ENCODE measurements at places on chromosomes 3 and 15.

- DNase-seq: no peak
Measured at GRCh38 chr3:27573780-27574437, 89.7 kb upstream of the SLC4A7 start.

DNA sequence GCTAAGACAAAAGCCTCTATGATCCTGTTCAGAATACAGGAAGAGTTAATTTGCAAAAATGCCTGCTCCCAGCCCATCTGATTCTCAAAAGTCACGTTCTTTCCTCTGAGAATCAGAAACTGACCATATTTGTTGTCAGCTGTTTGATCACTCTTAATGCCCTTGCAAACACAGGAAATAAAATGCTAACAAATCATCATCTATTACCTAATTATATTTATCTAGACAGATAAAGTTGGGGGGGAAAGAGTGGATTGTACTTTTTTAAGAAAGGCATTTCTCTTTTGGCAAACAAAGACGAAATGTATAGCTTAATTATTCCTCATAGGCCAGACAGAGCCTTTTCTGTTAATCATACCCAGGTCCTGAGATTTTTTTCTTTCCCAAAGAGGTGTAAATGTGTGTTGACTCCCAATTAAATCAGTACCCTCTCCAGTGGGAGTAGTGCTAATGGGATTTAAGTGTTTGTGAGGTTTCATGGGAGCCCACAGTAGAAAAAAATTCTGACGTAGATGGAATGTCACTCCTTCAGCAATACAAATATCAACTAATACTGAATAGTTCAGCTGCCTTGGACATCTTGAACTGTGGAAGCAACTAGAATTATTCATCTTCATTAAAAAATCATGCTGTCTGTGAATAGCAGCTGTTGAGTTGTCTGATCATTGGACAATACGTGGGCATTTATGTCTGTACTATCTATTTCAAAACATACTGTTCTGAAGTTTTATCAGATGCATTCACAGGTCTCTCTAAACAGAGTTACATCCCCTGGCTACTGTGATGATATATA, 22.5 kb upstream of the BNIP2 start:
- DNase-seq: no peak

- no peak for DNase-seq
Measured at GRCh38 chr3:89380016-89380415, 272.6 kb downstream of the EPHA3 start.

GRCh38 chr3:192825216-192825615, 92.4 kb downstream of the MB21D2 start:
- no peak for DNase-seq

- no peak for DNase-seq
Measured at GRCh38 chr3:32855350-32855953, 37.7 kb downstream of the TRIM71 start.

GRCh38 chr3:177124882-177125281, 72.4 kb downstream of the TBL1XR1 start:
- DNase-seq: no peak

GRCh38 chr3:150128126-150128525, 157.4 kb upstream of the PFN2 start:
- no peak for DNase-seq

GRCh38 chr3:134312873-134313846, 61.1 kb downstream of the AMOTL2 start:
- no peak for DNase-seq

GRCh38 chr3:151675858-151676615, 57.7 kb upstream of the AADACL2 start:
- DNase-seq: no peak

DNA sequence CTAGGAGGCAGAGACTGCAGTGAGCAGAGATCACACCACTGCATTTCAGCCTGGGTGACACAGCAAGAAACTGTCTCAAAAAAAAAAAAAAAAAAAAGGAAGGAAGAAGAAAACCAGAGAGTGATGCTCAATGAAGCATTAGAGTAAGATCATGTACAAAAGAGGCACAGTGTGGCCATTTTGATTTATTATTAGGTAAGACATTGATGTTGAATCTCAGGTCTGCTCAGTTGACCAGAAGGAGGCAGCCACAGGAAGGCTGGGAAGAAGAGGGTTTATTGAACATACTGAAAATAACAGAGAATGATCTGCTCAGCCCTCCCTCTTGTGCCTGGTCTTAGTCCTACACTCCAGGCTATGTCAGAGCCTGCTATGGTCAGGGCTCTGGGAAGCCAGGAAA, 15.6 kb downstream of the LRRK1 start:
- no peak for DNase-seq

- no peak for DNase-seq
Measured at GRCh38 chr3:143832433-143832832, 15.8 kb downstream of the SLC9A9 start.

- DNase-seq: no peak
Measured at GRCh38 chr3:159711560-159712333, 276.9 kb upstream of the IL12A start.

DNA sequence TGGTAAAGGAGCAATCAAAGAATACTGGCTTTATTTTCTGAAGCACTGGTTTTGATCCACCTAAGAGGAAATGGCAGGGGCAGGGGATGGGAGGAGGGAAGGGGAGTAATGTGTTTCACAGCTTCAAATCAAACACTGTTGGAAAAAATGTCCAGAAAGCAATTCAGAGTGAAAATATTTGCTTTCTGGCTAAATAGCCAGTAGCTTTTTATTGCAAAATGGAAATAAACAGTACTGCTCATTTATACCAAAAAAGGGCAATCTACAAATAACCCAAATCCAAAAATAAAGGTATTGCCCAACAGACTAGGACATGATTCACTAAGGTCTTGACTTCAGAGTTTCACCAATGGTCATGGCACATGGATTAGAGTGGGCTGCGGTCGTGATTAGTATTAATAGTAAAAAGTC, 279.3 kb upstream of the THBS1 start:
- no peak for DNase-seq

- DNase-seq: no peak
Measured at GRCh38 chr3:47685037-47685436, 96.7 kb downstream of the SMARCC1 start.

DNA sequence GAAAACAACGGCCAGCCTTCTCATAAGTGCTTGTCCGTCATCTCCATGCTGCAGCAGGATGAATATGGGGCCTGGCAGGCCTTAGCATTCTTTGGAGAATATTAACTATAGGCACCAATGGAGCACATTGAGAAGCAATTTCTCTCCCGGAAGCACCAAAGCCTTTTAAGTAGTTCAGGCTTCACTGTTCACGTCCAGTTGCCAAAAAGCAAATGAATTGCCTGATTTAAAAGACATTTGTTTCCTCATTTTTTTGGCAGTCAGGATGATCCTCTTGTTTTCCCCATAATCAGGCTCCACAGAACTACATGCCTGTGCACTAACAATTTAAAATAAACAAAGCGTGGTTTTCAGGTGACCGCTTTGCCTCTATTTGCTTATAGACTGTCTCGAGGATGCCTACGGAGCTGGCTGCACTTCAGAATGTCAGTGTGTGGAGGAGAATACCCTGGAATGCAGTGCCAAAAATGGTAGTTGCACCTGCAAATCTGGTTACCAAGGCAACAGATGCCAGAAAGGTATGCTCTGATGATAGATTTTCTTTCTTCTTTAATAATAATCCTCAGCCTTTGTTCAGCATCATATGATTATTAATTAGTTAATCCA, 725.2 kb upstream of the GOLIM4 start:
- no peak for DNase-seq

DNA sequence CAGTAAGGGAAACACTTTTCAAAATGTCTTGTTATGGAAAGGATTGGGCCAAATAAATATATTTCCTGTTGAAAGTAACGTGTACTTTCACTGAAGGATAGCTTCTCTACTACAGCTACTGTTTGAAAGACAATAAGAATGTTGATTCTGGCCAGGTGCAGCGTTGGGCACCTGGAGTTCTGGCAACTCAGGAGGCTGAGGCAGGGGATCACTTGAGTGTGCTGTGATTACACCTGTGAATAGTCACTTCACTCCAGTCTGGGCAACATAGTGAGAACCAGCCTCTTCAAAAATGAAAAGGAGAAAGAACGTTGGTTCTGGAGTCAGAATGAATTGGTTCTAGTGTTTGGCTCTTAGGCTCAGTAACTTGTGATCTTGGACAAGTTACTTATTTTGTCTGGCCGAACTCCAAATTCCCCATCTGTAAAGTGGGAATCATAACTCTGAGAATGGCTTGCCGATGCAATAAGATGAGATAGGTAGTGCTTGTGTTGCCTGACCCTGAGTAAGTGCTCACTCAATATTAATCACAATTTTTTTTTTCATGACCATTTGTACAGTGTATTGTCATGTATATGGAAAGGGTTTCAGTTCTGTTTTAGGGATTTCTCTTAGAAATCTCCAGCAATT, 310.8 kb downstream of the PTPRG start:
- no peak for DNase-seq

GRCh38 chr3:54032598-54032997, 89.8 kb upstream of the CACNA2D3 start:
- DNase-seq: no peak

DNA sequence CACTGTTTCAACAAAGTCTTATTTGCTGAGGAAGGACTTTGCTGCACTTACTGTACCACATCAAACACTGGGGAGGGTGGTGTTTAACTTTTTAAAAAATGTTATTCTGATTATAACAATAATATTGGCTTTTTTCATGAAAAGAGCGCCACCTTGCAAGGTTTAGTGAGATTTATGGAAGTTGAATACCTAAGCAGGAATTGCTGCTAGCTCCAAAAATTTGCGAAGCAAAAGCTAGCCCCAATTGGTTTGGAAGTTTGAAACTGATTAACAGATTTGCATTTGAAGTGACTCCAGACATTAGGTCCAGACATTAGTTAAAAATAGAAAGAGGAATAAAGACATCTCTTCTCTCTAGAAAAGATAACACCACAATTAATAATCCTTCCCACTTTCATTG, 6.7 kb downstream of the ZIC1 start:
- DNase-seq: no peak

DNA sequence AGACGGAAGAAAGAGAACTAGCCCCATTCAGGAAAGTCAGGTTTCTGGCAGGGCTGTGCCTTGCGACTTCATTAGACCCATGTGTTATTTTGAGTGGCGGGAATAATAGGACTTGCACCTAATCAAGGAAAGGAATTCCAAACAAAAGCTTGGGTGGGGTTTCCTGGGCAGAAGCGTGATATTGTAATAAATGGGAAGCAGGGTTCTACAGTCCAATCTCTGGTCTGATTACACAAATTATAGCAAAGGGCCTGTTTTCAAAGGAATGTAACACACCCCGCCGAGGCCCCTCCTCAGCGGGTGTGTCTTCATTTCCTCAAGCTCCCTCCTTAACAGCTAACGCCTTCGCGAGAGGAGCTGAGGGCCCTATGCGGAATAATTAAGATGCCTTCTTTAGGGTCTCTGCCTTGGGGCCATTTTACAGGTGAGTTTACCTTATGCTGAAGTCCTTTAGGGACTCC, 396.0 kb upstream of the C2CD4B start:
- no peak for DNase-seq

- no peak for DNase-seq
Measured at GRCh38 chr3:13332158-13332557, 88.0 kb downstream of the NUP210 start.

GRCh38 chr3:109702252-109702651, 364.9 kb upstream of the DPPA4 start:
- no peak for DNase-seq

DNA sequence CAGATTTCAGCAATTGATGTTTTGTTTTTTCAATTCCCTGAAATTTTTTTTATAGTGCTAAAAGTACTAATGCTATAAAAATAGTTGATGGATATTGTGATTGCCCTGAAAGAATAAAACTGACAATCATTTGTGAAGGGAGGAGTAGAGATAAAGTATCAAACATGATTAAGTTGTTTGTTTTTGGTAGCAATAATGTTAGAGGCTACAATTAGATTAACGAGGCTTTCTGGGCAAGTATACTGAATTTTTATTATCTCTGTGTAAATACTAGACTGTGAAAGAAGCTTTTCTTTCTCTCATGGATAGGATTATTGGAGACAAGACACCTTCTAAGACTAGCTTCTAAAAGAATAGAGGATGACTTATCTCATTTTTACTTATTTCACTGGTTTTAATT, 15.6 kb downstream of the NR1D2 start:
- no peak for DNase-seq

GRCh38 chr3:152474585-152474984, 205.9 kb downstream of the MBNL1 start:
- DNase-seq: peak; percentile 53

- no peak for DNase-seq
Measured at GRCh38 chr15:40957581-40958051, 4.3 kb downstream of the CHAC1 start.

- DNase-seq: no peak
Measured at GRCh38 chr3:37622999-37623883, 238.4 kb upstream of the CTDSPL start.

- DNase-seq: no peak
Measured at GRCh38 chr3:46463120-46463867, 1.4 kb downstream of the LTF start.

- no peak for DNase-seq
Measured at GRCh38 chr3:186368717-186369116, 6.7 kb upstream of the DGKG start.

GRCh38 chr3:100057716-100058575, 56.4 kb downstream of the FILIP1L start:
- DNase-seq: no peak

GRCh38 chr3:191385101-191385500, 54.8 kb upstream of the UTS2B start:
- no peak for DNase-seq

DNA sequence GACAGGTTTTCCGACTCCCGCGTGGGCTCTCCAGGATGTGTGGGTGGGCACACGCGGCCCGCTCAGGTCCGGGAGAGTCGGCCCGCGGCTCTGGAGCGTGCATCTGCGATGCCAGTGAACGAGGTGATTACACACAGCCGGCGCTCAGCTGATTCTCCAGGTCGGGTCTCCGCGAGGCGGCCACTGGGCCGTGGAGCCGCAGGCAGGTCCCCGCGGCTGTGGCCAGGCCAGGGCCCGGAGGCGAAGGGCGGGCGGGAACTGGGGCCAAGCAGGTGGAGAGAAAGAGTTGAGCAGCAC, 13.2 kb downstream of the PAK6 start:
- DNase-seq: no peak

GRCh38 chr3:187954873-187955586, 198.9 kb upstream of the LPP start:
- no peak for DNase-seq

GRCh38 chr3:33042668-33043067, 54.3 kb downstream of the GLB1 start:
- no peak for DNase-seq

- DNase-seq: no peak
Measured at GRCh38 chr3:24343084-24343783, 151.4 kb downstream of the THRB start.

DNA sequence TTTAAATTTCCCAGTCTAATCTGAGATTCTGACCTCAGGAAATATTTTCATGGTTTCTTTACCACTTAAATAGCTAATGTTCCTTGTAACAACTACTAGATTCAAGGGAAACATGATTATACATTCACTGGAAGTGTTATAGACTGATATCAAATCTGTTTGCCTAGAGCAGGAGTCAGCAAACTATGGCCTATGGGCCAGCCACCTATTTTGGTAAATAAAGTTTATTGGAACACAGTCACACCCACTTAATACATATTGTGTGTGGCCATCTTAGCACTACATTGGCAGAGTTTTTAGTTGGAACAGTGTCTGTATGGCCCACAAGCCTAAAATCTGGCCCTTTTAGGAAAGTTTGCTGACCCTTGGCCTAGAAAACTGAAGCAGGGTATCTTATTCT, 50.1 kb downstream of the GLCE start:
- no peak for DNase-seq

GRCh38 chr15:97652700-97653167, 307.8 kb upstream of the ARRDC4 start:
- no peak for DNase-seq
